ENCODE measurements at places on chromosomes 12 and 14.
A peak's percentile ranks its signal among the peaks of the same experiment; 100 is the strongest.

DNA sequence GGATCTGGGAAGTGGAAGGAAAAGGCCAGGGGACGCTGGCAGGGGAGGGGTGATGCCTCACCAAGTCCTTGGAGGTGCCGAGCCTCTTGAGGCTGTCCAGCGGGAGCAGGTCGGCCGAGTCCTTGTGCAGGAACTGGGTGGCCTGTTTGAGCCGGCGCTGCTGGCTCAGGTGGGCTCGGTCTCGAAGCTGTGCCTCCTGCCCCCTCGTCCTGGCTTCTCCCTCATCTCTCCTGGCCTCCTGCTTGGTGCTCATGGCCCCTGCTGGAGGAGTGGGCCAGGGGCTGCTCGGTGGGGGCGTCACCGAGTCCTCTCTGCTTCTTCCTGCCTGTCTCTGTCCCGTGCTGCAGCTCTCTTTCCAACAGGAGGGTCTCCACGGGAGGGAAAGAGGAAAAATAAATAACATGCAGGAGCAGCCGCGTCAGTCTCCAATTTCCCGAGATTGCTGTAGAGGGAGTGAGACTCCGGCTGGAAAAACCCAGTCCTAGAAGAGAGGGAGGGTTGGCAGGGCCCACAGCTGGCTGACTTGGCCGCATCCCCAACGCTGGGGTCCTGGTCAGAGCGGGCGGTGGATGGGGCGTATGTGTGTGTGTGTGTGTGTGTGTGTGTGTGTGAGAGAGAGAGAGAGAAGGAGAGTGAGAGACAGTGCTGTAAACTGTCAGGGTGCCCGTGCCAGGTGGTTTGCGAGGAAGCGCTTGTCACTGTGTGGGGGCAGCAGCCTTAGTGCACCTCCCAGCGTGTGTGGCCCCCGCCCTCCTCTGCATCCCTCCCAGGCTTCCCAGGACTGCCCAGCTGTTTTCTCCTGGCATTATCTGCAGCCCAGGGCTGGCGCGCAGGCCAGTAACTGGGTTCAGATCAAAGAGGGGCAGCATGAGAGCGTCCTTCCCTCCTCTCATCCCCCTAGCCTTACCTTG, at the start of gene NRIP2:
TSS of gene NRIP2 (minus strand) at position 455 of the 911 bp plus-strand sequence. CDS start at position 403, 52 bp downstream.
- no peak for DNase-seq

DNA sequence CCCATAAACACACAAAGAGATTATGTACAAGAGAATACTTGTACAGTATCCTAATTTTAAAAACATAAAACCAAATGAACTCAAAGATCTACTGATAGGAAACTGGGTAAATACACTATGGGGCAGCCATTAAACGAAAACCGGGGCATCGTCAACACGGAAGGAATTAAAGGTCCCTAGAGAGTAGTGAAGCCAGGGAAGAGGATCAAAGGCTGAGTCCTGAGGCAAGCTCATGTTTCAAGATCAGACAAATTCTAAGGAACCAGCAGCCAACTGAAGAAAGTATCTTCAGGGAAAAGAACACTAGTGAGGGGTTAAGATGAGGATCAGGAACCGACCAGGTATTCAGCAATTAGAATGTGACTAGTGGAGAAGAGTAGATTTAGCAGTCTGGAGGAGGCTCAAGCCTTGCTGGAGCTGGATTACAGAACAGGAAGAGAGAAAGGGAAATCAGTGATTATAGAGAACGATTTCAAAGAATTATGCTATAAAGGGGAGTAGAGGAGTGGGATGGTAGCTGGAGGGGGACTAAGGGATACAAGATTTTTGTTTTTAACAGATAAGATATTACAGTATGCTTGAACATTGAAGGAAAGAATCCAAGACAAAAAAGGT, 23.7 kb downstream of the SEL1L start:
- DNase-seq: no peak

DNA sequence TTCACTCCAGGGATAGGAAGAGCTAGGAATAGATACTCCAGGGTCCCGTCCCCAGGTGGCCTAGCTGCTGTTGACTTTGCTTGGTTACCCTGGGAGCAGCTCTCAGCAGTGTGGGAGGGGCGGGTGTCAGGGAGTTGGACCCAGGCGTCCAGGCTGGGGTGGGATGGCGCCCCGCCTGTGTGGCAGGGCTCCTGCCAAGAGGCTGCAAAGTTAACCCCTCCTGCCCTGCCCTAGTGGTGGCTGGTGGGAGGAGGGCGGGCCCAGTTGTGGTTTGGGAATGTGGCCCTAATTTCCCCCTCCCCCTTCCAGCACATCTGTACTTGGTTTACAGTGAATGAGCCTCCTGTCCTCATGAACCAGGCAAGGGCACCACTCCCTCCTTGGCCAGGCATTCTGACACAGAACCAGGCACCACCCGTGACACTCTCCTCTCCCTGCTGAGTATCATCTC, 1.7 kb upstream of the RARG start:
- no peak for DNase-seq

DNA sequence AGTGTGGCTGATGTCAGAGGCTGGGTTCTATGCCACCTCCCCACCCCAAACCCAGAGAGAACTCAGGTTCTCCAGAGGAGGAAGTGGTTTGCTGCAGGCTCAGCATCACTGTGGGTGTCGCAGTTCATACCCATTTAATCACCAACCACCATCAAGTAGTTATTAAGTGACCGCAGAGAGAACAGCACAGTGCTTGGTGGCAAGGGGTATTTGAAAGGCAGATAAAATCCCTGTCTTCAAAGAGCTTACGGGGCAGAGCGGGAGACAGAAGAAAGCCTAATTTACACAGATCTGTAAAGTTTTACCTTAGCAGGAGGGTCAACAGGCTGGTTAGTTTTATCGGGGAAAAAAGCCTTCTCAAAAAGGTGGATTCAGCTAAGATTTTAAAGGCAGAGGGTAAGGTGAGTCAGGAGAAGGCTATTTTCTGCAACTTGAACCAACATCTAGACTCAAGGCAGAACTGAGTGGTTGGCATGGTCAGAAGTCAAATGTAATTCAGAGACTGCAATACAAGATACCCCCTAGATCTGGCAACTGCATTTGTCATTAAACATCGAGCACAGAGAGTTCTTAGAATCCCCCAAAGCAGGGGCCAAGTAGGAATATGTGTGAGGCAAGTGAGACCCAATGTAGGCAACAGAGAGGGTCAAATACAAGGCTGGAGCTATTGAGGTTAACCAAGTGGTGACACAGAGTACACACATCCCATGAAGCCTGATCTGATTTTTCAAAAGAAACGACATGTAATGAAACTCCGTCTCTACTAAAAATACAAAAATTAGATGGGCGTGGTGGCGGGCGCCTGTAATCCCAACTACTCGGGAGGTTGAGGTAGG, 13.2 kb downstream of the PXN start:
- no peak for DNase-seq

DNA sequence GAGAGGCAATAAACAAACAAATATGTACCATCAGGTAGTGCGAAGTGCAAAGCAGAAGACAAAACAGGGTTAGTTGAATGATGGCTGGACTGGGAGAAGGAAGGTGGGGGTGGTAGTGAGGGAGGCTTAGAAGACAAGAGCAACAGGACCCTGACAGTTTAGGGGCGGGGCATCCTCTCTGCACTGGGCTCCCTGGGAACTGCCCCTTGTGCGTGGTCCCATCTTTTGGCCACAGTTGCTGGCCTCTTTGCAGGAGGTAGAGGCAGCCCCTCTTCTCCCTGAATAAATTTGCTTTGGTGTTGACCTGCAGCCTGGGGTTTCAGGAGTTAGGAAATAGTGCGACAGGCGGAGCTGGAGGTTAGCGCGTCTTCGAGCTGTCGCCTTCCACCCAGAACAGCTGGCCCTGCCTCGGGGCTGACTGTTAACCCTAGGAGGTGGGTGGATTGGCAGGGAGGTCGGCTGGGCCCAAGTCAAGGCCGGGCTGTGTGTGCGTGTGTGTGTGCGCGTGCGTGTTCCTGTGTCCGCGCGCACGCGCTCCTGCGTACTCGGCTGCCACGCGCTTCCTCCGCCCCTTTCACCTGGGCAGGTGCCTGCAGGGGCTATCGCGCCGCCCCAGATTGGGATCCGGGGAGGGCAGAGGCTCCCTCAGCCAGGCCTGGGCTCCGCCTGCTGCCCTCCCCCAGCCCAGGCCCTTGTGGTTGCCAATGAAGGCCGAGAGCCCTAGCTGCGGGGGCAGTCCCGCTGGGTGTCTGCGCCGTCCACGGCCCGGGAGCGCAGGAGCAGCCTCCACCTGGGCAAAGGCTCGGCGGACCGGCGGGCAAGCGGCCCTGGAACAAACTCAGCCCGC, 180.8 kb downstream of the ADCK1 start:
- DNase-seq: peak; percentile 35

DNA sequence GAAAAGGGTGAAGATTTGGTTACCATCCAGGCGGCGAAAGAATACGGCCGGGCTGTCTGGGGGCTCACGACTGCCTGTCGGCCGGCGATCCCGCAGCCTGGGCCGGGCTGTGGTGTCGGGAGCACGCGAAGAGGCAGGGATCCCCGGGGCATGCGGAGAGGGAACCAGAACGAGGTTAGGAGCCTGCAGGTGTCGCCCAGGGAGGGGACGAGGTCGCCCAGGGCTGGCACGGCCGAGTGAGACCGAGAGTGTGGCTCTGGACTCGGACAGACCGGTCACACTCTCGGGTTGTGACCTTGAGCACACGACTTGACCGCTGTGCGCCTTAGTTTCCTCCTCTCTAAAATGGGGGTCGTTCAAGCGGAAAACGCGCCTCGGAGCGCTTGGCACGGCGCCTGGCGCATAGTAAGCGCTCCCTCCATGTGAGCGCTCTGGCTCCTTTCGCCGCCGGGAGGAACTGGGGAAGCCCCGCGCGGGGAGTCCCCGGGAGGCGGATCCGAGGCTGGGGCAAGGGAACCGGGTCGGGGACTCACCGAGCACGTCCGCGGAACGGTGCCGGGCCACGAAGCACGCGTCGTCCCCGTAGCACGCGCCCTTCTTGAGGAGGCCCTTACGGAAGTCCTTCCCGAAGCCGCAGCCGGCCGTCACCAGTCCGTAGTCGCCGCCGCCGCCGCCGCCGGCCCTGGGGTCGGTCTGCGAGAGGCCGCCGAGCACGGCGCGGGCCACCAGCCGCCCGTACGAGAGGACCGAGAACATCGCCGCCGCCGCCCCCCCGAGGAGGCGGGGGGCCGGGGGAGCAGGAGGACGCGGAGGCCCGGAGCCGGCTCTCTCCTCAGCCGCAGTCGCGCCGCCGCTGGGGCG, 612 bp downstream of the PPTC7 start:
- peak; percentile 81 for DNase-seq

DNA sequence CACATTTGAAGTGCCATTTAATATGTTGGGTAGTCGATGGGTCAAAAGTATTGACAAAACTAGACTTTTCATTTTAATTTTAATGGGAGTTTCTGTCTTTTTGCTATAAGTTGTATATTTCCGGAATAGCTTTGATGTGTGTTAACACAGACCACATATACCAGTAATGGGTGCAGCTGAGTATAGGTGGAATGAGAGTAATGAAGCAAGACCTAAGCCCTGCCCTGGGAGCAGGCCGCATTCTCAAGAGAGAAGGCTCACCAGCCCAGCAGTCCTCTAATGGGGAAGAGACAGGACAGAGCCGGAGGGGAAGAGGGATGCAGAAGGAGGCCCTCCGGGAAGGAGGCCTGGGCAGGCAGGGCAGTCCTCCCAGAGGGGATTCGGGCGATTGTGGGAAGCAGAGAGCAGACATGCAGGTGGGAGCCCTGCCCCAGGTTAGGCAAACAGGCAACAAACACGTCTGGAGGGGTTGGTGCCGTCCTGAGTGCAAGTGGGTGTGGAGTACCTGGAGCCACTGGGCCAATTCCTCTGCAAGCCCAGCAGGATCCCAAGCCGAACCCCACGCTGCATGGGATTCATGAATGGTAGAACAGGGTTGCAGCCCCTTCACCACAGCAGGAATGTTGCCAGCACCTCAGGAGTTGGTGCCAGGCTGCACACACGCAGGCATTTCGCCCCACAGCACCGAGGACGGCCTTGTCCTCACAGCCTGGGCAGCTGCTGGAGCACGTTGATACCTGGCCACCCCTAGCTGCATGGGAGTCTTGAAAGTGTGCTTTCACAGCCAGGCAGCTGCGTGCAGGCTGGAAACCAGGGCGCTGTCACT, 7.8 kb downstream of the CKB start:
- no peak for DNase-seq

Measured in mammary epithelial cell (primary cell).